ENCODE measurements at places on chromosomes 3 and 15.

GRCh38 chr15:73927476-73928240 is 1.4 kb downstream of the LOXL1 start:
- peak; percentile 42 for DNase-seq

- DNase-seq: no peak
These were observed 22.0 kb downstream of the SLC7A14 start for GRCh38 chr3:170563712-170564423.

DNA sequence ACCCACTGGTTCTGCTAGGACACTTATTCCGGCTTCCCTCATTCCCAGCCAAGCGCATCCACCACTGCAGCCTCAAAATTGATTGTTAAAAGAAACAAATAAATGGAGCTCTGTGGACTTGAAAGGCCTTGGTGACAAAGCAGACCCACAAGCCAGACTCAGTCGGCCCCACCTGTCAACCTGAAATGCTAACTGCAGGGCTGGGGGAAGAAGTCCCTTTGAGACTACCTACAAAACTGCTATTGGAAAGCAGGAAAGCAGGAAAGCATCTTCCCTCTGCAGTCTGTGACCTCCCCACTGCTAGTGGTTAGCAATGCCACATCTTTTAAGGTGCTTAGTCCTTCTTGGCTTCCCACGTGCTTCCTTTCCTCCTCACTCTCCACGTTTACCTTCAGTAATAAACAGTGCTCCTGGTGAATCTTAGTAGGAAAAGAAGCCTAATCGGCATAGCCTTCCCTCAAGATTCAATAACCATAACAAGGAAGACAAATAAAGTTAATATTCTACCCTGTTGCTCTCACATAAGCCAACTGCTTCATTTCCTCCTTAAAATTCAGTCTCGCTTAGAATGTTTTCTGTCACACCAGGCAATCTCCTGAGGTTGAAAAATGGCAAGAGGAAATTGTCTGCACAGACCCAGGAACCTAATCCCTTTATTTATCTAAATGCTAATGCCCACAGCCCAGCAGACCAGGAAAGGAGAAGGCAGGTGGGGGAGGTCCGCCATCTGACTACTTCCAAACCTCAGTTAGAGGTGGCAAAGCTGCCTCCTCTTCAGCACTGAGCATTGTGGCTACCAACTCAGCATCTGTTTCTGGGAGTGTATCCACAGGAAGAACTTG is 296.2 kb downstream of the NEK10 start:
- DNase-seq: no peak

DNA sequence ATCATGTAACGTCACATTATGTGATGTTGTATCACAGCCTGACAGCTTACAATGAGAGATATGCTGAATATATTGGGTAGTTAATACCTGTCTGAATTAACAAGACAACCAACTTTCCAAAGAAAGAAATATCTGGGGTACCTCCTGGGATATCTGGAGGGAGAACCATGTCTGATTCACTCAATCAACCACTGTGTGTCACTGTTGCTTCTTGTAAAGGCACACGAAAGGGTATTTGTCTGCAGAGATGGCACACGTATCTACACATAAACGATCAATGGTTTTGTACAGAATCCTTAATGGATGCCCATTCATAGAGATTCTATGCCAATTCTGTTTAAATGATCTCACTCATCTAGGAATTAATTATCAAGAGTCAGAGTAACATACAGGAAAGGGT is 252.1 kb upstream of the TMCO5A start:
- no peak for DNase-seq

DNA sequence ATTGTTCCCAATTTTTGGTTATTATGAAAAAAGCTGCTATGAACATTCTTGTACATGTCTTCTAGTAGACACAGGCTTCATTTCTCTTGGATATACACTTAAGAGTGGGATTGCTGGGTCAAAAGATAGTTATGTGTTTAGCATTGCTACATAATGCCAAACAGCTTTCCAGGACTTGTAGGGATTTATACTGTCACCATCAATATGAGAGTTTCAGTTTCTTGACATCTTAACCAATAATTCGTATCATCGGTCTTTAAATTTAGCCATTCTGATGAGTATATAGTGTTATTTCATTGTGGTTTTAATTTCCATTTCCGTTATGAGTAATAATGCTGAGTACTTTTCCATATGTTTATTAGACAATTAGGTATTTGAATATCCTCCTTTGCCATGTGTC is 190.3 kb upstream of the PFN2 start:
- no peak for DNase-seq

GRCh38 chr15:41988896-41989572 is 16.7 kb upstream of the EHD4 start:
- no peak for DNase-seq

DNA sequence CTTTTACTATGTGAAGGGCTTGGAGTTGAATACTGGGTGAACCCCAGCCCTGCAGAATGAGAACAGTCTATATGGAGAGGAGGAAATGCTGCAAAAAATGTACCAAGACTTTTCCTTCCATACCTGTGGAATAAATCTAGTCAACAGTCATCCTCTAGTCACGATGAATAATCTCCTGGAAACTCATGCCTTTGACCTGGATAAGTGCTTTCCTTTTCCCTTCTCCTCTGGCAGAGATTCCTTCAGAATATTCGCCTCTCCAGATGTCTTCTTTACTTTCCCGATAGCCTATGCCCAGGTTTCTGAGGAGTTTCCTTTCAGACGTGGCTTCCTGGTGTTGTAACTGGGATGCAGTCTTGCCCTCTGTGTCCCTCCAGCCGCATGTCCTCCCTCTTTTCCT is 28.1 kb downstream of the CCNL1 start:
- no peak for DNase-seq

GRCh38 chr15:70309716-70310115 is 212.0 kb upstream of the TLE3 start:
- DNase-seq: no peak

GRCh38 chr3:72436863-72437592 is 411.2 kb downstream of the SHQ1 start:
- no peak for DNase-seq

GRCh38 chr3:58176827-58177489 is 33.8 kb downstream of the DNASE1L3 start:
- DNase-seq: no peak

DNA sequence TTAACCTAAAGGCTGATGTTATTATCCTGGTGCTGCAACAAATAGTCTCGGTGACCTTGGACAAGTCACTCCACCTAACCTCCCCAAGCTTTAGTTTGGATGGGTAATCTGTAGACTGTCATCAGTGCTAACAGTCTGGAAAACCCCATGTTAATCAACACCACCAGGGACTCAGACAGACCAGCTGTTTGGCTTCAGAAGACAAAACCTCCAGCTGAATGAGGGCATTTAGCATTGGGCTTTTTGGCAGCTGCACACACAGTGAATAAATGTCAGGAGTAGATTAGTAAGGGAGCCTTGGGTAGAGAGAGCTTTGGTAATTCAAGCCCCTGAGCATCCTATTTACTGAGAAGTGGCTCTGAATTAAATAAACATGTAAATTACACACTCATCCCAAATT is 24.9 kb upstream of the C3orf80 start:
- no peak for DNase-seq

GRCh38 chr3:31988271-31988670 is 6.7 kb downstream of the ZNF860 start:
- no peak for DNase-seq

DNA sequence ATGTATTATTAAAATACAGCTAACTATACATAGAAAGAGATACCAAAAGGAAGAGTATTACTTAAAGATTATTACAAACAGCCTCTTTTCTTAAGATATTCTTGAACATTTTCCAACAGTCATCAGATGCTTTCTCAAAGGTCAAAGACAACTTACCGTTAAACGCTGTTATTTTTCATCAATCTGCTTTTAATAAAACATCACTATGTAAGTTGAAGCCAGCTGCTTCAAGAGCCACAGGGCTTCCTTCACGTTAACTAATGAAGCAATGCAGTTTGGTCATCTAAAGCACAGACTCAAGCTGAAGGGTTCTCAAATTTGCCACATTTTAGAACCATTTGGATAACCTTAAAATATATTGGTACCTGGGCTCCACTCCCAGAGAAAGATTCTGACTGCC is 578.8 kb downstream of the ROBO2 start:
- no peak for DNase-seq

- DNase-seq: no peak
These were observed 297.3 kb upstream of the ADAMTS9 start for GRCh38 chr3:64985072-64985471.

- no peak for DNase-seq
These were observed 382.6 kb downstream of the SOX2 start for GRCh38 chr3:182094321-182094720.

DNA sequence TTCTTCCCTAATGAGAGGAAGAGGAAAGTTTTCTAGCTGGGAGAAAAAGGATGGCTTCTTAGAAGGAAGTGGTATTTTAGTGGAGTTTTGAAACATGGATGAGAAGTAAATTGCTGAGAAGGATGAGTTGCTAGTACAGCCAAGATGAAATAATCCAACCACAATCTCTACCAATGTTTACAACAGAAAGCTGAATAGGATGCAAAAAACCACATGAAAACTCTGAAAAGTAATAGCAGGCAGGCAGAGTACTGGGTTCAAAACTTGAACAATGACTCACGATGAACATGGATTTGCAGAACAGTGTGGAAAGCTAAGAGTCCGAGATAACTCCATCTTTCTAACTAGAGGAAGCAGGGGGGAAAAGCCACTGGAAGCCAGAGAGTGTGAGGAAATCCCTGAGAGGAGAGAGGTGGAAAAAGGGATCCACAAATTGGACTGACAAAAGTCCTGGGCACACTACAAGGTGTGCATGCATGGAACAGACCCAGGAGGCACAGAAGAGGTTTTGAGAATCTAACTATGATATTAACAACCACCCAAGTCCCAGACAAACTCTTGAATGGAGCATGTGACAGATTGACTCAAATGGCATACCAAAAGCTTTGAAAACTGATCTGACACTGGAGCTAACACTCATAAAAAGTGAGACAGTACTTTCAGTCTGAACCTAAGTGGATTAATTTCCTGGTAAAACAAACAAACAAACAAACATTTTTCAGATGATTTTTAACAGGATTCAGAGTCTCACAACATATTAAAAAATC is 76.7 kb downstream of the ST6GAL1 start:
- no peak for DNase-seq

DNA sequence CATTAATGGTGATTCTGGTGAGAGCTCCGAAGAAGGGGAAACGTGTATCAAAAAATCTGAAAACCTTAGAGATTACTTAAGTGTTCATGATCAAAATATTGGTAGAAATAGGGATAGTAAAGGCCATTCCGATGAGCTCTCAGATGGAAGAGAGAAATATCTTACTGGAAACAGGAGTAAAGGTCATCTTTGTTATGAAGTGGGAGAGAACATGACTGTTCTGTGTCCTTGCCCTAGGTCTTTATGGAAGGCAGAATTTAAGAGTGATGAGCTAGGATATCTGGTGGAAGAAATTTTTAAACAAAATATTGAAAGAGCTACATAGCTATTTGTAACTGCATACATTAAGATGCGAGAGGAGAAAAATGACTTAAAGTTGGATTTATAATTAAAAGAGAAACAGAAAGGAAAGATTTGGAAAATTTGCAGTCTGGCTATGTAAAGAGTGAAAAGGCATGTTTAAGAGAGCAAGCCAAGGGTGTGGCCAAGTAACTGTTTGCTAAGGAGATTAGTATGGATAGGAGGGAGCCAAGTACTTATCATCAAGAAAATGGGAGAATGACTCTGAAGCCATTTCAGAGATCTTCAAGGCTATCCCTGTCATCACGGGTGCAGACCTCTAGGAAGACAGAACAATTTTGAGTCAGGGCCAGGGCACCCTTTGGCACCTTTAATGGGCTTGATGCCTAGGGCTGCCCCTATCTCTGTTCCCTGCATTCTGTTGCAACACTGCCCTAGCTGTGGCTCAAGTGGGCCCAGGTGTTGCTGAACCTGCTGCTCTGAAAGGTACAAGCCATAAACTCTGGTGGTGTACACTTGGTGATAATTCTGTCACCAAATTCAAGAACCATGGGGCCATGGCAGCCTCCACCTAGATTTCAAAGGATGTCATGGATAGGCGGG is 27.3 kb downstream of the SLMAP start:
- no peak for DNase-seq

- DNase-seq: no peak
These were observed 52.4 kb upstream of the XRN1 start for GRCh38 chr3:142500211-142500610.

GRCh38 chr15:57496946-57497869 is 94.5 kb upstream of the MYZAP start:
- no peak for DNase-seq

DNA sequence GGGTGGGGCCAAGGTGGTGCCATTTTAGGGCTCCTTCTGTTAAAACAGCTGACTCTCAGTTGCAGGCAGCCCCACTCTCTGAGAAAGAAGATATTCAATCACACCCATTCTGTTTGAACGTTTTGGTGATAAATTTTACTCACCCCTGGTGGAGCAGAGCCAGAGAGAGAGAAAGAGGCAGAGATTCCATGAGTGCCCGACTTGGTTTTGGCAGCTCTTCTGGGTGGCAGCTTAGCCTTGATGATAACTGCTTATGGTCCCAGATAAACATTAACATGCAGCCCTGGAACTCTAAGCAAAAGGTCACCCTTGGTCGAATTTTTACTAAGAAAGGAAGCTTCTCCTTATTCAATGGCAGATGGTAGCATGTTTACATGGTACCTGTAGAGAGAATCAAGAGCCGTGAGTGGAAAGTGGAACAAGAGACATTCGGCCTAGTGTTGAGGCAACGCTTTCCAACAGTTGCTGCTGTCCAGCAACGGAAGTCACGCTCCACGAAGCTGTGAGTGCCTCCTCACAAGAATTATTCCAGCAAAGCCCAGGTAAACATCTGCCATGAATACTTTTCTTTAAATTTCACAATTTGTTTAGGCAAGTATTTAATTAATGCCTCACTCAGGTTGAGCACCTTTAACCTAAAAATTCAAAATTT is 530.6 kb upstream of the ROBO2 start:
- no peak for DNase-seq

- DNase-seq: no peak
These were observed 34.7 kb downstream of the SHC4 start for GRCh38 chr15:48928877-48929538.

GRCh38 chr3:53089511-53089910 is 40.7 kb downstream of the RFT1 start:
- no peak for DNase-seq

DNA sequence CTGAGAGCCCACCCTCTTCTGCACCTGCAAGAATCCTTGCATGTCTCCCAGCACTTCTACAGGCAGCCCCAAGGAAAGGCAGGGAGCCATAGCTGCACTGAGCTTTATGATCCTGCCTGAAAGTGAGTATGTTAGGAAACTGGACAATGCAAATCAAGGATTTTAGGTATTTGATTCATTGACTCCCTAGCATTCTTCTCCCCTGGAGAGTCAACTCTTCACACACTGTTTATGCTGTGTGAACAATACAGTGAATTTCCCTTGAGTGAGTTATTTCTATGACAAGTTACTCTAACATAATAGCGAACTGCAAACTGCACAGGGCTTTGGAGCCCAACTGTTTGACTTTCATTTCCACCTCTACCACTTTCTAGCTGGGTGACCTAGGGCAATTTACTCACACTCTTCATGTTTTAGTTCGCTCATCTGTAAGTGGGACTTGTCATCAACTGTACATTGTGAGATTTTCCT is 96.0 kb upstream of the PHLDB2 start:
- no peak for DNase-seq

- no peak for DNase-seq
These were observed 18.6 kb downstream of the IQSEC1 start for GRCh38 chr3:13054341-13055285.
